Lower lobe of right lung (tissue), 2 donors: ENCODE measurements at places on chromosomes 5 and 9. TPM values are rescaled to one million over a fixed set of nuclear protein-coding genes. Genes with fewer than 3 reads are reported as not detected.

The SPATA31C1 gene
- total RNA-seq, result not detected

The ZNF354B gene
- 15.0 TPM for total RNA-seq

The WDR38 gene
- 6.6 TPM for total RNA-seq

The DDX4 gene
- not detected for total RNA-seq

The CATSPER3 gene
- 0.68 TPM for total RNA-seq

The NR2F1 gene
- total RNA-seq, result 42.6 TPM

The TRIP13 gene
- total RNA-seq, result 1.0 TPM

The EPB41L4B gene
- total RNA-seq, result 12.1 TPM

The MLLT3 gene
- 18.0 TPM for total RNA-seq

The IFNA13 gene
- total RNA-seq, result 1.1 TPM

The NMUR2 gene
- not detected for total RNA-seq

The FOXD4L5 gene
- total RNA-seq, result 0.38 TPM

The PRRC1 gene
- 49.7 TPM for total RNA-seq

The CTSV gene
- total RNA-seq, result 0.32 TPM

The TLR4 gene
- total RNA-seq, result 70.1 TPM

The PCDHGB1 gene
- 1.8 TPM for total RNA-seq

The TICAM2 gene
- 5.8 TPM for total RNA-seq

The CD74 gene
- 4,221 TPM for total RNA-seq

The HAPLN1 gene
- 0.21 TPM for total RNA-seq

The LCN10 gene
- total RNA-seq, result 2.5 TPM

The NRARP gene
- 6.5 TPM for total RNA-seq

The IFNA21 gene
- total RNA-seq, result not detected

The PCDHGC4 gene
- total RNA-seq, result 1.5 TPM

The HRH2 gene
- 9.6 TPM for total RNA-seq

The SPINK13 gene
- total RNA-seq, result not detected

The IFNB1 gene
- total RNA-seq, result not detected

The SPATA31A3 gene
- not detected for total RNA-seq

The ADAMTS19 gene
- total RNA-seq, result not detected

The CFAP77 gene
- 3.7 TPM for total RNA-seq

The RASEF gene
- 11.5 TPM for total RNA-seq

The IQGAP2 gene
- 42.0 TPM for total RNA-seq

The MINAR2 gene
- not detected for total RNA-seq

The TNPO1 gene
- 100 TPM for total RNA-seq

The RLN1 gene
- not detected for total RNA-seq

The SLCO6A1 gene
- total RNA-seq, result not detected

The C9orf153 gene
- 0.95 TPM for total RNA-seq

The N4BP3 gene
- total RNA-seq, result 7.9 TPM

The LCN15 gene
- total RNA-seq, result not detected

The TLX3 gene
- not detected for total RNA-seq

The ACER2 gene
- total RNA-seq, result 5.9 TPM

The POLR3G gene
- total RNA-seq, result 1.8 TPM

The CNTFR gene
- total RNA-seq, result 2.5 TPM

The PLPP7 gene
- total RNA-seq, result 1.7 TPM

The SYNPO gene
- 90.6 TPM for total RNA-seq

The PTGS1 gene
- 14.9 TPM for total RNA-seq

The SLC46A2 gene
- total RNA-seq, result 13.7 TPM

The ANKRD18A gene
- total RNA-seq, result 4.3 TPM

The TNFSF8 gene
- 3.5 TPM for total RNA-seq

The CNTLN gene
- total RNA-seq, result 9.2 TPM

The PCDHGA7 gene
- 1.9 TPM for total RNA-seq

The DRD1 gene
- total RNA-seq, result 0.62 TPM

The AIF1L gene
- total RNA-seq, result 16.0 TPM

The PTGR1 gene
- total RNA-seq, result 42.7 TPM

The SHOC1 gene
- total RNA-seq, result 0.15 TPM

The FAM221B gene
- 0.32 TPM for total RNA-seq

The MYMK gene
- total RNA-seq, result not detected

The C5orf34 gene
- 1.4 TPM for total RNA-seq
